ENCODE measurements at places on chromosomes 1 and 21.
A peak's percentile ranks its signal among the peaks of the same experiment; 100 is the strongest.

- DNase-seq = no peak
Observed at GRCh38 chr1:27101696-27102095, 53.2 kb downstream of the SLC9A1 start.

- DNase-seq = no peak
Observed at GRCh38 chr1:3857791-3858129, 484 bp downstream of the DFFB start.

- peak; percentile 34 for DNase-seq
Observed at GRCh38 chr1:50332941-50333594, 90.2 kb downstream of the DMRTA2 start.

DNA sequence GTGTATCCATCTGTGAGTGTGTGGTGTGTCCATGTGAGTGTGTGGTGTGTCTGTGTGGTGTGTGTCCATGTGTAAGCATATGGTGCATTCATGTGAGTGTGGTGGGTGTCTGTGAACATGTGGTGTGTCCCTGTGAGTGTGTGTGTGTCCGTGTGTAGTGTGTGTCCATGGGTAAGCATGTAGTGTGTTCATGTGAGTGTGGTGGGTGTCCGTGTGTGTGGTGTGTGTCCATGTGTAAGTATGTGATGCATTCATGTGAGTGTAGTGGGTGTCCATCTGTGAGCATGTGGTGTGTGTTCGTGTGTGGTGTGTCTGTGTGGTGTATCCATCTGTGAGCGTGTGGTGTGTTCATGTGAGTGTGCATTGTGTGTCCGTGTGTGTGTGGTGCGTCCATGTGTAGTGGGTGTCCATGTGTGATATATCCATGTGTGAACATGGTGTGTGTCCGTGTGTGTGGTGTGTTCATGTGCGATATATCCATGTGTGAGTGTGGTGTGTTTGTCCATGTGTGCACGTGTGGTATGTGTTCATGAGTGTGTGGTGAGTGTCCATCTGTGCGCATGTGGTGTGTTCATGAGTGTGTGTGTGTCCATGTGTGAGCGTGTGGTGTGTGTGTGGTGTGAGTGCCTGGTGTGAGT lies 12.3 kb downstream of the SLC19A1 start:
- no peak for DNase-seq

DNA sequence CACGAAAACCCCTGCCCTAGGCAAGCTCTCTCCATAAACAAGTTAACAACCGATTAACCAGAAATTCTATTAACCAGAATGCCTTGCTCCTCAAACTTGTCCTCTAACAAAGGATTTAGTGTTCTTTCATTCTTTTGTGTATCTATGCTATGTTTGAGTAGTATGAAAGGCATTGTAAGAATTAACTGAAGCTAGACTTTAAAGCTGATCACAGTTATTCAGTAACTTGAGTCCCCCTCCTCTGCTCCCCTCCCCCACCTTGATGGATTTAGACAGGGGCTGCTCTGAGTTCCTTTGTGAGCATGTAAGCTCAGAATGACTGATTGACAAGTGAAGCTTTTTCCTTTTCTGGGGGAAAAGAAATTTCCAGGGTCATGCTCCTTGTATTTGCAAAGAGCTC lies 257.6 kb downstream of the TTLL7 start:
- no peak for DNase-seq

GRCh38 chr1:44849575-44850132 lies 6.6 kb upstream of the PTCH2 start:
- DNase-seq = no peak

DNA sequence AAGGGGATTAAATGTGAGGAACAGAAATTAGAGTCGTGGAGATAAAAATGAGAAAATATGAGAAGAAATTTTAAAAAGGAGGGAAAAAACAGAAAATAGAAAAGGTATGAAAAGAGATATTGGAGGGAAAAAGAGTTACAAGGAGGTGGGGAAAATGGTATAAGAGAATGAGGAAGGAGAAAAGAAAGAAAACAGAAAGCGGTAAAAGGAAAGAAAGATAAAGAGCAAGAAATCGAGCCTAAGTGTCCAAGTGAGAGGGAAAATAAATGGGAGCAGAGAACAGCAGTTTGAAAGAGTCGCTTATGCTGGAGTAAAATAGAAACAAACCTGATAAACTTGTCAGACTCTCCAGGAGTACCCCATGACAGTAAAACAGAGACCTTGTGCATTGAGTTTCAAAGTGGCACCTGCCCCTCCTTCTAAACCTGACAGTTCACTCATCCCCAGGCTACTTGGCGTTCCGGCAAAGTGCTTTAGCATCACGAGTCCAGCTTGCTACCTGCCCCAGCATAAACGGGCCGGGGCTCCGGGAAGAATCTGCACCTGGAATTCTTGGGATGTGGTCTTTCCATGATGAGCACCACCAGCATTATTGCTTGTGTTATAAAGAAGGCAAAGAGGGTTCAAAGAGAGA lies 585 bp downstream of the NEGR1 start:
- no peak for DNase-seq

DNA sequence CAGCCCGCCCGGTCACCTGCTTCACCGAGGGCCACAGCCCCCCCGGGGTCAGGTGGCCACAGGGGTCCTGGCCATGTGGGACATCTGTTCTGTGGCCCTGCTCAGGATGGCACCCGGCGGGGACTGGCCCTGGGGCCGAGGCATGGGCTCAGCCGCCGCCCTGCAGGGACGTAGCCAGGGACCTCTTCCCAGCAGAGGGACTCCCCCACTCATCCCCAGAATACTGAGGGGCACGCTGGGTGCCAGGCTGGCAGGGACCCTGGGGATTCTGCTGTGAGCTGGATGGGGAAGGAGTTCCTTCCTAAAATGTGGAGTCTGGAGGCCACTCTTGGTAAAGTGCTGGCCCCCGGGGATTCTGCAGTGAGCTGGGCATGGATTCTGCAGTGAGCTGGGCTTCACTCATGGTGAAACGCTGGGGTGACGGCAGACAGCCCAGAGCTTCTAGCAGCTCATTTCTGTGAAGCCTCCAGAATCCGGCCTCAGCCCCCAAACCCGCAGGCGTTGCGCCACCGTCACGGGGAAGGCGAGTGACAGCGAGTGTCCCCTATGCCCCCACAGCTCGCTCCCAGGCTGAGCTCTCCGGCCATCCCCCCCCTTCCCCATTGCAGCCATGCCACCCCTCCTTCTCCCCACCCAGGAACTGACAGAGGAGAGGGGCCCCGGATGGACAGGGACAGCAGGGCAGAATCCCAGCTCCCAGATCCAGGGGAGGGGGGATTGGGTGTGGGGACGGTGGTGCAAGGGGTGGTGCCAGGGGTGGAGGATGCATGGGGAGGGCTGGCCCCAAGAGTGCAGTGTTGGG lies 1.4 kb downstream of the ITGB2 start:
- DNase-seq = no peak

DNA sequence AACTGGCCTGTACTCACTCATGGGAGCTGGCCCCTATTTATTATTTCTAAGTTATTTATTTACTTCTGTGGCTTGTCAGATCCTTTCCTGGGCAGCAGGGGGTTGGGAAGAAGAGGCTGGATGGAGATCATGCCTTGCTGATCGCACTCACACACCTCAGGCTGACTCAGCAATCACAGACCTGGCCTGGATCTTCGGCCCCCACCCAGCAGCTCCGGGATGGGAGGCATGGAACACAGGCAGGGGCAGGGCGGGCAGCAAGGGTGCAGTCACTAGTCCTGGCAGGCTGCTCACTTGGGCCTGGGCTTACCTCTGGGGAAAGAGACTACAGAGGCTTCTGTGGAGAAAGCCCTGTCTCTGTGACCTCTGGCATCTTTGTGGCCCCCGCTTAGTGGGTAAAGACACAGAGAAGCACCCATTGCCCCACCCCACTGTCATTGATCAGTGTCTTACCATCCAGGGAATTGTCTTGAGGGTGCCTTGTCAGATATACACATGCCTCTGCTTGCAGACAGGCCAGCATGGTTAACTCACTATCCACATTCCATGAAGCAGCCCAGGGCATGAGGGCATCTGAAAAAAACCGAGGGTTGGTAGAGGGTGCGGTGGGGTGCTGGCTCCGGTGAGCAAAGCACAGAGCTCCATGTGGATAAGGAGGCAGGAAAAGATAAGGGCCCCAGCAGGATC lies 3.7 kb downstream of the ARTN start:
- DNase-seq = no peak

DNA sequence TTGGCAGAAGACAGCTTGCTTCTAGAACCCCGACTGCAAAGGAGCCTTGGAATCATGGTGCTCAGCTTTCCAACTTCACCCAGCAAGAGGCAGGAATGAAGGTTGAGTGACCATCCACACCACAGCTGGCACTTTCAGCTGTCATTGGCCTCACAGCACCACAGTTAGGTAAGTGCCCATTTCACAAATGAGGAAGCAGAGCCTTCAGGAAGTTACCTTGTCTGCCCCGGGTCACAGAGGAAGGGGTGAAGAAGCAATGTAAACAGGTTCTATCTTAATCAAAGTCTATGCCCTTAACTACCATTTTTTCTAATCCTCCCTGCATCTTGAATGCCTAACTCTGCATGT lies 156.0 kb downstream of the GLUL start:
- DNase-seq = no peak

GRCh38 chr1:228989992-228990827 lies 254.9 kb downstream of the RHOU start:
- DNase-seq = no peak

GRCh38 chr21:15022608-15023261 lies 42.1 kb downstream of the NRIP1 start:
- no peak for DNase-seq

- DNase-seq = no peak
Observed at GRCh38 chr1:178926046-178926445, 55.2 kb upstream of the ANGPTL1 start.

- DNase-seq = no peak
Observed at GRCh38 chr1:246151796-246152434, 355.2 kb downstream of the SMYD3 start.

DNA sequence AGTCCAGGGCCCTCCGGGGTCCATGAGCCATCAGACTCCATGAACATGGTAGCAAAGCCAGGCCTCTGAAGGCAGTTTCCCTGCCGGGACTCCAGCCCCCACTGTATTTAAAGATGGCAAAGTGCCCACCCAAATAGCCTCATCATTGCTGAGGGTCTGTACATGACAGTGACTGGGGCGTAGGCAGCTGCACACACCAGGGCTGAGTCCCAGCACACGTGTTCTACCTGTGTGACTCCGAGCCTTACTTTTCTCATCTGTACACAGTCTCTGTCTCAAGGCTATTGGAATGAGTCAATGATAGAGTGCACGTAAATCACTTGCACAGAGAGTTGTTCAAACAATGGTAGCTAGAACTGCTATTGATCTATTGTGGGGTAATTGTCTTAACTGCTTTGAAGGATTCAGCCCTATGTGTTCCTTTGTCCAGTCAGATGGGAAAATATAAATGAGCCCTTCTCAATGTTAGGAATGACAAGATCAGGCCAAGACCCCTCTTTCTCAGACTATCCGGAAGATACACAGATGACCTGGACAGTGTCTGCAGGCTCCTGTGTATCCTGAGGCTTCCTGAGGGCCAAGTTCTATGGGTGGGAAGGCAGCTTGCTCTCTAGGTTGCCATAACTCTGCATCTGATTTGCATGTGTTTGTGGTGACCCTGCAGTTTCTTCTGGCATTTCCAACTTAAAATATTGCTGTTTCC lies 48.9 kb downstream of the RASSF5 start:
- no peak for DNase-seq

- DNase-seq = no peak
Observed at GRCh38 chr1:119794876-119795240, 16.4 kb downstream of the REG4 start.

DNA sequence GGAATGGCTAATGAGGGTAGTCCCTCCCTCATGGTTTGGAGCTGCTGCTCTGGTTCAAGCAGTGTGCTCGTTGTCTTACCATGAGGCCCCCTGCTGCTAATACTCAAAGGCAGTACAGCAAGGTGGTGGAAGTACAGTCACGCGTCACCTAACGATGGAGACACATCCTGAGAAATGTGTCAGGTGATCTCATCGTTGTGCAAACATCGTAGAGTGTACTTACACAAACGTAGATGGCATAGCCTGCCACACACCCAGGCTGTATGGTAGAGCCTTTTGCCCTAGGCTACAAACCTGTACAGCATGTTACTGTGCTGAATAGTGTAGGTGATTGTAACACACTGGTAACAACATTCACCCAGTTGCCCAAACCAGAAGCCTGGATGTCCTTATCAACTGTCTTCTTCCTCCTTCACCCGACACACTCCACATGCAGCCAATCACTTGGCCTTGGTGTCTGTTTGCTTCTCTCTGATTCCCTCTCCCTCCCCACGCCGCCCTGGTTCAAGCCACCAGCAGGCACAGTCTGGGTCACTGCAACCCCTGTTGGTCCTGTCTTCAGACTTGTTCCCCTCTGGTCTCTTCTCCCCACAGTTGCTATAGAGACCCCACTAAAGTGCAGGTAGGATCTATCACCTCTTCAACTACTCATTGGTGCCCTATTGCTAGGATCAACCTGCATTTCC lies 6.0 kb upstream of the KCNA2 start:
- no peak for DNase-seq

DNA sequence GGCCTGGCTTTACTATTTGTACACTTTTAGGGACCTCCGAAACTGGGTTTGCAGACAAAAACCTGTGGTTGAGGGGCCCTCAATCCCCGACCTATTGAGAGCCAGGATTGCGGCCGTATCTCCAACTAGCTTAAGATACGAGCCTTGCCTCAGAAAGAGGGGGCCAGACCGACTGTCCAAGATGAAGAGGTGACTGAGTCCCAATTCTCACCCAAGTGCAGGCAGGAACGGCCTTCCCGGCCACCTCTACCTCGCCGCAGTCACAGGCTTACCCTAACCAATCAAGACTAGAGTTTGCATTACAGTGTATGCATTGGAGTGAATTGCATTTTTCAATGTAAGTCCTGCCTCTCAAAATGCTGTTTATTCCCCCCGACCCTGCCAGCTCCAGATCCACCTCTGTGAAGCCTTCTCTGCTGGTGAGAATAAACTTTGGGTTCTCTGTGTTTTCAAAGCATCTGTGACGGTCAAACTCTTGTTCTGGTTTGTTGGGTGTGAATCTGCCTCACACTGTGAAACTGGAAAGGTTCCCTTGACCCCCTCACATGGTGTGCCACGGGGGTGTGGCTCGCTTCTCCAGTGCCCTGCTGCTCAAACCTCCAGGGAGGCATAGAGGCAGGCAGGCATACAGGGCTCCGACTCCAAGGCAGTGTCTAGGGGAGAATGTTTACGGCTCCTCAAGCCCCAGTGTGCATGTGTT lies 62.2 kb upstream of the WLS start:
- DNase-seq = no peak

- DNase-seq = no peak
Observed at GRCh38 chr1:203584035-203584434, 42.6 kb upstream of the ATP2B4 start.

- DNase-seq = no peak
Observed at GRCh38 chr1:98336472-98337083, 324.9 kb upstream of the SNX7 start.

- DNase-seq = no peak
Observed at GRCh38 chr1:59596432-59596831, 218.3 kb upstream of the HOOK1 start.
